ENCODE measurements at places on chromosomes 6 and 20.

DNA sequence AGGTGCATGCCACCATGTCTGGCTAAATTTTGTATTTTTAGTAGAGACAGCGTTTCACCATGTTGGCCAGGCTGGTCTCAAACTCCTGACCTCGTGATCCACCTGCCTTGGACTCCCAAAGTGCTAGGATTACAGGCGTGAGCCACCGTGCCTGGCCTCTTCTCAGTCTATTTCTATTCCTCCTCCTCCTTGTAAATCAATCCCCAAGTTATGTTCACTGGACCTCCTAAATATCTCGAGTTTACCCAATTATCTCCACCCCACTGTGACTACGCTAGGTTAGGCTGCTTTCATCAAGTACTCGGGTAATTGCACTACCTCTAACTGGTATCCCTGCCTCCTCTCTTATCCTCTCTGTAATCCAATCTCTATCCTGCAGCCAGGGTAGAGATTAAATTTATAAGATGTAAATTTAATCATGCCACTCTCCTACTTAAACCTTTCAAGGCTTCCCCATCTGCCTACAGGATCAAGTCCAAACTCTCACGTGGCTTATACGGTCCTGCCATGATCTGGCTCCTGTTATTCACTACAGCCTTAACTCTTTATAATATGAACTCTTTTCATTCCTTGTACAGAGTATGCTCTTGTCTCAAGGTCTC, 837 bp upstream of the MAD2L1BP start:
- no peak for DNase-seq

GRCh38 chr20:41398408-41398807, 31.8 kb upstream of the EMILIN3 start:
- no peak for DNase-seq

- no peak for DNase-seq
These were observed 52.8 kb downstream of the UST start for GRCh38 chr6:148799647-148800046.

- DNase-seq = no peak
These were observed 6.0 kb upstream of the RNF182 start for GRCh38 chr6:13918686-13919250.

- no peak for DNase-seq
These were observed 244.9 kb downstream of the DHX35 start for GRCh38 chr20:39206899-39207564.

DNA sequence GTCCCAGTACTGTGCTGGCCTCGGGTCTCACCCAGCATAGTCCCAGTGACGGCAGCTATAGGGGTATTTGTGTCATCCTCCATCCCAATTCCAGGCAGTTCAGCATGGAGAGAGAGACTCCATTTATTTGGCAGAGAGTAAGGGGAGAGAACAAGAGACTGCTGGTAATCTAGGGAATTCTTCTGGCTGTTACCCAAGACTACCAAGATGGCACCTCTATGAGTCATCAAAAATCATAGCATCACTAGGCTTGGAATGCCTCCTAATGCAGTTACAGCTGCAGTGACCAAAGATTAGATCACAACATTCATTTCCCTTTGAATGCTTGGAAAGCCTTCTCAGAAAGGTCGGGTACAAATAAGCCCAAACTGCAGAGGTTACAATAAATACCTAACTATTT, 660.4 kb upstream of the FLRT3 start:
- DNase-seq = no peak

DNA sequence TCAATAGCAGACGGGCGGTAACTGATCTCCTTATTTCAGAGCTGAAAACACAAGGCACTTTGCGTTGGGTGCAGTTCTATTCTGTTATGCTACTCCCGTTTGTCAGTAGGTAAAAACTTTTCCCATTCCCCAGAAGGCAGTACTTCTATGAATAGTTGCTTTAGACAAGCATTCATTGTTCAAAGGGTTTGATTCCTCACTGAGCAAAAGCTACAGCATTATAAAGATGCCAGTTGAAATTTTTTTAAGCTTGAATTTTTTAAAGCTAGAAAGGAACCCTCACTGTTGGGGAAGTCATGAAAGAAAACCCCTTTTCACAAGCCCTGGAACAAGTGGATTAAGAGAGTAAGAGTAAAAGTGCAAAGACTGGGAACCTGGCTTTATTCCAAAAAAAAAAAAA, 42.3 kb downstream of the FUT9 start:
- no peak for DNase-seq

- no peak for DNase-seq
These were observed 535.0 kb downstream of the RFPL4B start for GRCh38 chr6:112881828-112882780.
